BE2C (cell line): ENCODE measurements at places on chromosomes 11 and 22.

GRCh38 chr11:47950396-47950795, 30.0 kb upstream of the PTPRJ start:
- DNase-seq = no peak

DNA sequence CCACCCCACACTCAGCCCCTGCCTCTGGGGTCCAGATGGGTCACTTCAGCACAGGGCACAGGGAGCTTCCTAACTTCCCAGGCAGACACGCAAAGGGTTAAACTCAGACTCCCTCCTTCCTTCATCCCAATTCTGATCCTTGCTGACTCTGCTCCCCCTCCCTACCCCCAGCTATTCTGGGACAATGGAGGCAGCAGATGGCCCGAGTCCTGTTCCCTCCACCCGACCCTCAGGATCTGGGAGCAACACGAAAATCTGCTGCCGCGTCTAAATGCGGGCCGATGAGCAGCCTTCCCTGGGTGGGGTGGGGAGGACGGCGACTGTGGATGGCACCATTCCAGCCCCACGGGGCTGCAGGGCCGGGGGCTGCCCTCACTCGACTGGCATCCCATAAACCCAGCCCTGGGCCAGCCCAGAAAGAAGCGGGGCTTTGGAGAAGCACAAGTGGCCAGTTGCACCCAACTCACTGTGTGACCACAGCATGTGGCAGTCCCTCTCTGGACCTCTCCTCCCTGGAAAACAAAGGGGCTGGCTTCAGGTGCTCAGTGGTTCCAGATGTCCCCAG, 18.7 kb downstream of the MFNG start:
- no peak for DNase-seq

GRCh38 chr11:29310725-29311342, 706.0 kb downstream of the KCNA4 start:
- no peak for DNase-seq

DNA sequence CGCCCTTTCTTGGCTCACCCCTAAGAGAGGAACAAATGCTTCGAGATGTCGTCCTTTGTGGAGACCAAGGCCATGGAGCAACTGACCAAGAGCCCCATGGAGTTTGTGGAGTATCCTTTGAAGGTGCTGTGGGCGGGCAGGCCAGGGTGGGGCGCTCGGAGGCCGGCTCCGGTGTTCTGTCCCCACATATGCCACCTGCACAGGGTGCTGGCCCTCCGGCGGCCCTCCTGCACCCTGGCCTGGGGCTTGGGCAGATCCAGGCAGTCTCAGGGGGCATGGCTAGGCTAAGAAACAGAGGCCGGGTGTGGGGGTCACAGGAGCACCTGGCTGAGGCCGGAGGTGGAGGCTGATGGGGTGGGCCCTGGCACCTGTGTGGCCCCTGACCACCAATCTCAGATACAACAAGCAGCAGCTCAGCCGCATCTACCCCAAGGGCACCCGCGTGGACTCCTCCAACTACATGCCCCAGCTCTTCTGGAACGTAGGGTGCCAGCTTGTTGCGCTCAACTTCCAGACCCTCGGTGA, 10.3 kb downstream of the PLCB3 start:
- DNase-seq = no peak

- DNase-seq = no peak
These were observed 294.2 kb downstream of the NELL1 start for GRCh38 chr11:20963596-20963995.

DNA sequence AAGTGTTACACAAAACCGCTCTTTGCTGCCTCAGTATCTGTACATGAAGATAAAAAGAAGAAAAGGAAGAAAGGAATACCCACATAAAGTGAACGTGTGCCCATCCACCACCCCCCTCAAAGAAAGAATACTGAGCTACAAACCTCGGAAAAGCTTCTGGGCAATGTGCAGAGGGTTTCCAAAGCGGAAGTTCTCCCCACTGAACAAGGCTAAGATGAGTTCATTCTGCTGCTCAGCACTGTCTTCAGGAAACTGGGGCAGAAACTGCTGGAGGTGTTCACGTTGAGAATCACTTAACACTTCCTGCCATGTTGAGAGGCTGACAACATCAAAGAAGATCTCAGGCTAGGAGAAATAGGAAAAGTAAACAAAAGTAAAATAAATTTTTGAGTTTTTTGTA, 6.9 kb downstream of the NFRKB start:
- no peak for DNase-seq

- no peak for DNase-seq
These were observed 260.9 kb downstream of the KIRREL3 start for GRCh38 chr11:126739499-126740145.

- no peak for DNase-seq
These were observed 50.3 kb downstream of the CD6 start for GRCh38 chr11:61021661-61022212.

GRCh38 chr22:49937758-49938564, 19.5 kb downstream of the CRELD2 start:
- no peak for DNase-seq

- DNase-seq = no peak
These were observed 11.8 kb downstream of the SULT4A1 start for GRCh38 chr22:43850529-43850928.

DNA sequence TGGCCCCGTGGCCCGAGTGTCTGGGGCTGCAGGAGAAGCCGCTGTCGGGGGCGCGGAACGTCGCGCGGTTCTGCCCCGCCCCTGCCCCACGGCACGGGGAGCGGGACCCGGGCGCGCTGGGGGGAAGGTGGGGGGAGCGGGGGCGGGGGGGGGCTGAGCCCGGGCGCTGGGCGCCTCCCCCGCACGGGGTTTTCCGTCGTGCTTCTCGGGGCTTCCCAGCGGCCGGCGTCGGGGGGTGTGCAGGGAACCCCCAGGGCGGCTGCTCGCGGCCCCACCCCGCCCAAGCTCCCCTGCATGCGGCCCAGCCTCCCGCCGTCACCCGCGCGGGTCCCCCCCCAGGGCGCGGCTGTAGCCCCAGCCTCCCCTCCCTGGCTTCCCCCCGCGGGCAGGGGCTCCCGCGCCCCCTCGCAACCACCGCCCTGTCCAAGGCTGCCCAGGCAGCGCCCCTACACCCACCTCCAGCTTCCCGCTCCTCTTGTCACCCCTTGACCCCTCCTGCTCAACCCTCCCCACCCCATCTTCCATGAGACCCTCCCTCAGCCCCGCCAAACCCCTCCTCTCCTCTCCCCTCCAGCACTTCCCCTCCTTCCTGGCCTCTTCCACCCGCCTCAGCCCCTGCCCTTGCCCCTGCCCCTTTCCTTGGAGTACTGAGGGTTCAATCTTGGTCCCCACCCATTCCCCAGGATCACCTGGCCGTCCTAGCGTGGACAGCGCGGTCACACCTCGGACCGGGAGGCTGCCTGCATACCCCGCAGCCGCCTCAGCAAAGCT, 1.7 kb downstream of the IL17REL start:
- DNase-seq = no peak

DNA sequence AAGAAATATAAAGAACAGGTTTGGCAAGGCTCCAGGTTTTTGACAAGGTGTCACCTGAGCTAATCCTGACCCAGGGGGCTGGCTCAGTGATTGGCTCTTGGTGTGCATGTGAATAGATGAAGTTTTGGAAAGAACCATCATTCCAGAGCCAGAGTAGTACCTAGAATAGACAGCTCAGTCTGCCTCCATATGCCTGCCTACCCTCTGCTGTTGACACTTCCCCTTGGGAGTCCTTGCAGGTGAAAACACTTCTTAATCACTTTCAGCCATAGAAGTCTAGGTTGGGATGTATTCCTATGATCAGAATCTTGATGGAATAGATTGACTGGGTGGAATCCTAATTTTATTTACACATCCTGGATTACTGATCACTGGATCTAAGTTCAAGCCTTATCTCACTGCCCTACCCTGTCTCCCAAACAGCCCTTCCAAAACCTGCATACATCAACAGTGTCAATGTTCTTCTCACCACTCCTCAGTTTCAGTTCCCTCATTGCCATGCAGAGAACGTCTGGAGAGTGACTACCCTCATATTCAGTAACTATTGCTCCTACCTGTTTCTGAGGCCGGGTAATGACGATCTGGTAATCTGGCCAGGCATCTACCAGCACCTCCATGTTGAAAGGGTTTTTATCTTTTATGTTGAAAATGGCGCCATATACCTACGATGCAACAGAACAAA, 6.7 kb downstream of the GLYATL2 start:
- no peak for DNase-seq

GRCh38 chr22:41234815-41235695, 5.7 kb downstream of the CHADL start:
- DNase-seq = no peak

DNA sequence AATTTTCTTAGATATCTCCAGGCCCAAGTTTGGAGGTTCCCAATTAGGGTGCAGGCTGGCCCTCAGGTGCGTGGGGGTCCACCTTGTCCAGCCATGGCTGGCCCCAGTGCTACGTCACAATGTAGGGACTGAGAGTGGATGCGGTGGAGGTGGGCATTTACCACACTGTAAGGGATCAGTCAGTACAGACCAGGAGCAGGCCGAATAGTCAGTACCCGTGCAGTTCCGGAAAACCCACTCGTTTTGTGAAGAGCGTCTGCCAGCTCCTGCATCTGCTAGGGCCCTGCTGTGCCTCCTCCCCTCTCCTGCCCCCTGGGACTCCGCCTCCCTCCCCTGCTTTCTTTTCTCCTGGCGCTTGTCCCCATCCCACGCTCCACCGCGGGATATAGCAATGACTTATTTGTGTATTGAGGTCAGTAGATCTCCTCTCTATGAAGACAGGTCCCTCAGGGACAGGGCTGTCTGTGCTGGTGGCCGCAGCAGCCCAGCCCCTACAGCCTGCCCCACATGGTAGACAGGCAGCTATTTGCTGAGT, 50.4 kb upstream of the SEPTIN5 start:
- DNase-seq = peak; percentile 93

DNA sequence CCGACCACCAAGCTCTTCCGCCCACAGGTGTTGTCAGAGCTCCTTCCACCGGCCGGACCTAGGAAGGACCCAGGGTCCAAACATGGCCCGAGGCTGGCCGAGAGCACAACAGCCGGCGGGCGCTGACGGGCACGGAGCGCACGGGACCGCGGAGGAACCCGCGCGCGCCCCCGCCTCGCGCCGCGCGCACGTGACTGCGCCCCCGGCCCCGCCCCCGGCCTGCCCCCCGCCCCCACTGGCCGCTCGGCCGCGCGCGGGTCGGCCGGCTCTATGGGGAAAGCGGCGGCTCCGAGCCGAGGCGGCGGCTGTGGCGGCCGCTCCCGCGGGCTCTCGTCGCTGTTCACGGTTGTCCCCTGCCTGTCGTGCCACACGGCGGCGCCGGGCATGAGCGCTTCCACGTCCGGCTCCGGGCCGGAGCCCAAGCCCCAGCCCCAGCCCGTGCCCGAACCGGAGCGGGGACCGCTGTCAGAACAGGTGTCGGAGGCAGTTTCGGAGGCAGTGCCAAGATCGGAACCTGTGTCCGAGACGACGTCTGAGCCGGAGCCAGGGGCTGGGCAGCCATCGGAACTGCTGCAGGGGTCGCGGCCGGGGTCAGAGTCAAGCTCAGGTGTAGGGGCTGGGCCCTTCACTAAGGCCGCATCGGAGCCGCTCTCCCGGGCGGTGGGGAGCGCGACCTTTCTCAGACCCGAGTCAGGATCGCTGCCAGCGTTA, at the start of gene OSBP2:
Gene OSBP2 (plus strand): TSS at position 235 of the 711 bp plus-strand sequence. CDS start 36 bp downstream, at position 271.
- peak; percentile 59 for DNase-seq

GRCh38 chr22:45150139-45150538, 13.6 kb upstream of the NUP50 start:
- DNase-seq = no peak

DNA sequence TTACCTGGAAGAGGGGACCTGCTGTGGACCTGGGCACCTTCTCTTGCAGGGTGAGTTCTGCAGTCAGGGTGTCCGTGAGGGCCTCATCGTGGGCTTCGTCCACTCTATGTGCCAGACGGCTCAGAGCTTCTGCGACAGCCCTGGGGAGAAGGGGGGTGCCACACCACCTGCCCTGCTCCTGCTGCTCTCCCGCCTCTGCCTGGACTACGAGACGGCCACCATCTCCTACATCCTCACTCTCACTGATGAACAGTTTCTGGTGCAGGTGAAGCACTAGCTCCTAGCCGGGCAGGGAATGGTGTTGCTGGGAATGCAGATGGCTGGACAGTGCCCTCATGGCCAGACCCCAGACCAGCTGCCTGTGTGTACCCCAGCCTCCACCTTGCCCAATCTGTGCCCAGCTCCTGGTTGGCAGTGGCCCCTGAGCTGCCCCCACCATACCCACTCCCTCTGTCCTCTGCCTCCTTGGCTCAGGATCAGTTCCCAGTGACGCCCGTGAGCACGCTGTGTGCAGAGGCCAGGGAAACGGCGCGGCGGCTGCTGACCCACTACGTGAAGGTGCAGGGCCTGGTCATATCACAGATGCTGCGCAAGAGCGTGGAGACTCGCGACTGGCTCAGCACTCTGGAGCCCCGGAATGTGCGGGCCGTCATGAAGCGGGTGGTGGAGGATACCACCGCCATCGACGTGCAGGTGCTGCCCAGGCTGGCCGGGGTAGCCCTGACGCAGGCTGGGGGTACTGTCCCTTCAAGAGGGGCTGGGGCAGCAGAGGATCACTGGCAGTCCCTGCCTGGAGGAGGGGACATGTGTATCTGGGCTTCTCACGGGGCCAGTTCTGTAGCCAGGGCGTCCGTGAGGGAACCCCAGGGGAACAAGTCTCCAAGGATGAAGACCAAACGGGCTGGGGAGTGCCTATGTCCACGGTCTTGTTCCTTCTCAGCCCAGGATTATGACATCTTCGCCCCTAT, 2.2 kb upstream of the TM7SF2 start:
- DNase-seq = no peak

- DNase-seq = peak; percentile 49
These were observed 39.6 kb downstream of the BCR start for GRCh38 chr22:23219822-23220484.

- peak; percentile 10 for DNase-seq
These were observed 3.3 kb downstream of the SCGB1D2 start for GRCh38 chr11:62245271-62245753.

- DNase-seq = no peak
These were observed 23.0 kb downstream of the RELT start for GRCh38 chr11:73399159-73399590.

GRCh38 chr22:19641254-19641982, 72.9 kb upstream of the SEPTIN5 start:
- no peak for DNase-seq

GRCh38 chr11:129700701-129701100, 114.9 kb upstream of the TMEM45B start:
- DNase-seq = no peak

DNA sequence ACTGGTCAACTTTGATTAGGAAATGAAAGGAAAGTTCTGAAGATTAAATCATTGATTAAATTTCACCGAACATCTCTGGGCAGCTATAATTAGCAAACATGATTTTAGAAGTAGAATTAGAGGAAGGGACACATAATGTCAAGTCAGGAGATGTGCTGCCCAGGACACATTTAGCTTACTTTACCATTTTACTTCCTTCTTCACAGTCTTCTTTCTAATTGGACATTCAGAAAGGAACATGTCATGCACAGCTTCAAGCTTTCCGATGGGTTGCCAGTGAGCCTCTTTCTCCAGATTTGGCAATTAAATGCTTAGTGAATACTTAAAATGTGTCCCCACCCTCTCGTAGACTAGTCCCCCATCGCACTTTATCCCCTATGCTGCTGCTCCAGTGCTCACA, 234.7 kb downstream of the FAM76B start:
- DNase-seq = no peak

- no peak for DNase-seq
These were observed 28.2 kb downstream of the SLC22A12 start for GRCh38 chr11:64619196-64619595.
